T-helper 2 cell treated with Interferon-gamma antibody and Interleukin-4, amounts not matched to agents 5 μg/mL and 100 μg/mL, for 36 hours (primary cell): ENCODE measurements at places on chromosomes 16 and 17.

- no peak overlapping the region for H3K27ac ChIP-seq
- no peak overlapping the region for H3K4me3 ChIP-seq
- H3K27me3 ChIP-seq = no peaks in the 10 kb centered on the region
- no peaks in the 10 kb centered on the region for H3K36me3 ChIP-seq
- DNase-seq = no peak
- H3K4me1 ChIP-seq = no peaks in the 10 kb centered on the region
Observed at GRCh38 chr16:24360936-24361335, 104.8 kb downstream of the CACNG3 start.

GRCh38 chr16:70703041-70703834 is 17.4 kb upstream of the MTSS2 start:
- H3K27me3 ChIP-seq = no peaks in the 10 kb centered on the region
- no peaks in the 10 kb centered on the region for H3K36me3 ChIP-seq
- no peaks in the 10 kb centered on the region for H3K4me1 ChIP-seq
- no peak for DNase-seq

DNA sequence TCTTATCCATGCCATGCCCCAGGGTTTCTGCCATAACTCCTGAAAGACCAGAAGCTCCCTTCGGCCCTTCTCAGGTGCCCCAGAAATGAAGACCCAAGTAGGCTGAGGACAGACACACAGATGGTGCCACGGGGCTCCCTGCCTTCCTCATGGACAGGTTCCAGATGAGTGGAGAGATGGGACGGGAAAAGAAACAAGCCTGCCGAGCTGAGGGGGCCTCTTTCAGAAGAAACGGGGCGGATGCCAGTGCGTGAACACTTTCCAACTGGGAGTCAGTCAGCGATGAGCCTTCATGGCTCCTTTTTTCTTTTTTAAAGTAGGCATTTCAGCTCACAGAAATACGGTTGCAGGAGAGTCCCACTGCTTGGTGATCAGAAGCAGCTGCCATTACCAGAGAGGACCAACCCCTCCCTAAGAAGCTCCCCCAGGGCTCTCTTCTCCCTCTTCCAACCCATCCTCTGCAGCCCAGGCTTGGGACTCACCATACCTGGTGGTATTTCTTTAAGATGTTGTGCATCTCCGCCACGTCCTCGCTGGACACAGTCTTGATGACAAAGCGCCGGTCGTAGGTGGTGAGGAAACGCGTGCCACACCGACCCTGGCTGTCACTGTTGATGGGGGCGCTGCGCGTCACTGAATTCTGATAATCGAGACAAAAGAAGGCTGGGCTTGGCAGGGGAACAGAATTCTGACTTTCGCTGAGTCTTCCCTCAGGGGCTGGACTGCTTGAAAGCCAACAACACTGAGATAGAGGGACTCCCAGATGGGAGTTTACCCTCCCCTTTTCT is 19.2 kb downstream of the PIP4K2B start:
- no peak overlapping the region for H3K4me3 ChIP-seq
- peaks cover 2% of the 10 kb centered on the region for H3K4me1 ChIP-seq
- no peak overlapping the region for H3K27ac ChIP-seq

- H3K4me3 ChIP-seq = no peak overlapping the region
- H3K27ac ChIP-seq = no peak overlapping the region
- no peaks in the 10 kb centered on the region for H3K27me3 ChIP-seq
- H3K36me3 ChIP-seq = peaks cover 28% of the 10 kb centered on the region
- no peak for DNase-seq
- peaks cover 33% of the 10 kb centered on the region for H3K4me1 ChIP-seq
Observed at GRCh38 chr16:16030449-16030848, 81.0 kb downstream of the ABCC1 start.

GRCh38 chr17:42288803-42289610 is 709 bp downstream of the STAT5A start:
- peak overlapping the region; percentile 84 for H3K27ac ChIP-seq
- H3K4me3 ChIP-seq = peak overlapping the region; percentile 93
- peaks cover 30% of the 10 kb centered on the region for H3K36me3 ChIP-seq
- peak; percentile 60 for DNase-seq
- H3K27me3 ChIP-seq = no peaks in the 10 kb centered on the region
- peaks cover 49% of the 10 kb centered on the region for H3K4me1 ChIP-seq

DNA sequence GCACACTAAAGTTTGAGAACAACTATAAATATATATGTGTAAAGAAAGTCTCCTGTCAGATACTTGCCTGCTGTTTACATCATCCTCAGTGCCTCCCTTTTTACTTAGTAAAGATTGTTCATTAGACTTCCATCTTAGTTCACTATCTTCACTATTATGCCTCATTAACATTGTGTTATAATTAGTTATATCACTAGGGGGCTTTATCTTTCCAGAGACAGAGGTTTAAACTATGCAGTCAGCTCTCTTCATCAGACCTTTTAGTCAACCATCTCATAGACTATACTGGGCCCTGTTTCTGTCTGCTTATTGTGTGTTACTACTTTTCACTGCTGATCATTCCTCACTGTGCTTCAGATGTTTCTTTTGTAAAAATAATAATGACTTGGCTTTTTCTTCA is 630.8 kb upstream of the KIF2B start:
- H3K4me1 ChIP-seq = no peaks in the 10 kb centered on the region
- DNase-seq = no peak
- H3K36me3 ChIP-seq = no peaks in the 10 kb centered on the region
- no peaks in the 10 kb centered on the region for H3K27me3 ChIP-seq
- no peak overlapping the region for H3K27ac ChIP-seq
- H3K4me3 ChIP-seq = no peak overlapping the region

GRCh38 chr17:37118366-37119137 is 169.8 kb downstream of the AATF start:
- H3K36me3 ChIP-seq = peaks cover 16% of the 10 kb centered on the region
- DNase-seq = no peak
- no peak overlapping the region for H3K4me3 ChIP-seq
- H3K4me1 ChIP-seq = no peaks in the 10 kb centered on the region
- H3K27me3 ChIP-seq = no peaks in the 10 kb centered on the region

GRCh38 chr17:64244165-64244564 is 18.9 kb downstream of the TEX2 start:
- H3K36me3 ChIP-seq = no peaks in the 10 kb centered on the region

GRCh38 chr16:27284865-27285675 is 16.5 kb upstream of the NSMCE1 start:
- no peak for DNase-seq
- H3K36me3 ChIP-seq = peaks cover 61% of the 10 kb centered on the region
- H3K4me1 ChIP-seq = peaks cover 72% of the 10 kb centered on the region
- no peaks in the 10 kb centered on the region for H3K27me3 ChIP-seq
- H3K27ac ChIP-seq = peak overlapping the region; percentile 74
- H3K4me3 ChIP-seq = peak overlapping the region; percentile 56

GRCh38 chr16:30472328-30472942 is at the start of gene ITGAL:
TSS of gene ITGAL (plus strand) at chr16:30472742. CDS start at chr16:30472838, 96 bp downstream.
- H3K36me3 ChIP-seq = peaks cover 44% of the 10 kb centered on the region
- H3K27ac ChIP-seq = peak within 1 kb of the TSS; percentile 96
- peak; percentile 86 for DNase-seq
- no peaks in the 10 kb centered on the region for H3K27me3 ChIP-seq

DNA sequence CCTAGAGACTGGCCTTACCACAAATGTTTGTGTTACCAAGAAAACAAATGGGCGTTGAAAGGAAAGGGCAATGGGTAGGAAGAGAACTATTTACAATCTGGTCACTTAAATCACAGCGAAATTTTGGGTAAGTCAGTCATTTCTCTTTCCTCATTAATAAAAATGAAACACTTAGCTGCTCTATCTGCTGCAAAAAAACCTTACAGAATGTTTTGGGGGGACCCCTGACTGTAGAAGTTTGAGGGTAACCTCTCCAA is 742 bp upstream of the NUTF2 start:
- peak overlapping the region; percentile 90 for H3K4me3 ChIP-seq
- H3K4me1 ChIP-seq = peaks cover 45% of the 10 kb centered on the region
- DNase-seq = no peak

DNA sequence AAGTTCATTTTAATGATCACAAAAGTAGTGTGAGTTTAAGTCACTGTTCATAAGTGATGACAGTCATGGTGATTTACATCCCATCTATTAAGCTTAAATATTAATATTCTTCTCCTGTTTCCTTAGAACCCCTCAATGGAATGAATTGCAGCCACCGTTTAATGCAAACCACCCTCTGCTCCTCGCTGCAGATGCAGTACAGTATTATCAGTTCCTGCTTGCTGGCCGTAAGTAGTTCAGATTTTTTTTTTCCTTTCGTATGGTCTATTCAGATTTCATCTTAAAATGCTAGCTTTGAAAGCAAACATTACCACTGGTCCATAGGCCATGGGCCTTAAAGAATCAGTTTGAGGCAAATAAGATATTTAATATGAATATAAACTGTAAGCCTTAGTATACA is 359.0 kb upstream of the TBX2 start:
- DNase-seq = no peak
- H3K36me3 ChIP-seq = peaks cover 3% of the 10 kb centered on the region
- H3K4me3 ChIP-seq = no peak overlapping the region

- H3K4me1 ChIP-seq = no peaks in the 10 kb centered on the region
- DNase-seq = no peak
- no peaks in the 10 kb centered on the region for H3K27me3 ChIP-seq
- H3K27ac ChIP-seq = no peak overlapping the region
Observed at GRCh38 chr16:75341564-75342307, 90.3 kb upstream of the BCAR1 start.

- H3K27ac ChIP-seq = peak within 1 kb of the TSS; percentile 88
- H3K27me3 ChIP-seq = no peaks in the 10 kb centered on the region
- no peak for DNase-seq
- H3K4me1 ChIP-seq = peaks cover 64% of the 10 kb centered on the region
- H3K4me3 ChIP-seq = peak within 1 kb of the TSS; percentile 88
- H3K36me3 ChIP-seq = peaks cover 7% of the 10 kb centered on the region
Observed at GRCh38 chr17:68457168-68457538, at the start of gene WIPI1. TSS of gene WIPI1 (minus strand) at chr17:68457496. CDS start at chr17:68457421, 75 bp downstream.

GRCh38 chr17:72404872-72405271 is 284.1 kb downstream of the SOX9 start:
- H3K36me3 ChIP-seq = no peaks in the 10 kb centered on the region
- no peak overlapping the region for H3K4me3 ChIP-seq
- no peak for DNase-seq
- H3K4me1 ChIP-seq = no peaks in the 10 kb centered on the region

DNA sequence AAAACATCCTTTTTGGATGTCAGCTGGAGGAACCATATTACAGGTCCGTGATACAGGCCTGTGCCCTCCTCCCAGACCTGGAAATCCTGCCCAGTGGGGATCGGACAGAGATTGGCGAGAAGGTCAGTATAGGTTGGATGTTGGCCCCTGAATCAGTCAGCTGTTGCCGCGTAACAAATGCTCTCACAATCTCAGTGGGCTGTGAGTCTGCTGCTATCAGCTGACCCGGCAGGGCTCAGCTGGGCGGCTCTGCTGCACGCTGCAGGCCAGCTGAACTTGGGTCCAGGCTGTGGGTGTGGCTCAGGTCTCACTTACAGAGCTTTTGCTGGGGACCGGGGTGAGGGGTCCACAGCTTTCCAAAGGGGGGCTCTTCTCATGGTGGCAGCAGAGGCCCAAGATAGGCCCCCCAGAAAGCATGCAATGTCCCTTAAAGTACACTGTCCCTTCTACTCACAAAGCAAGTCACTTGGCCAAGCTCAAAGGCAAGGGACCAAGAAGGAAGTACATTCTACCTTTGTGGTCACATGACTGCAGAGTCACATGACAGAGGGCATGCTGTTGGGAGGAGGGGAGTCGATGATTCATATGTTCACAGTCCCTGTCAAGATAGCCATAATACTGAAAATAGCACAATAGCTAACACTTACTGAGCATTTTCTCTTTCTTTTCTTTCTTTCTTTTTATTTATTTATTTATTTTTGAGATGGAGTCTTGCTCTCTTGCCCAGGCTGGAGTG is 134.2 kb downstream of the ABCC1 start:
- no peaks in the 10 kb centered on the region for H3K4me1 ChIP-seq
- H3K27me3 ChIP-seq = no peaks in the 10 kb centered on the region
- no peak for DNase-seq
- no peak overlapping the region for H3K27ac ChIP-seq
- H3K36me3 ChIP-seq = peaks cover 82% of the 10 kb centered on the region
- no peak overlapping the region for H3K4me3 ChIP-seq

GRCh38 chr16:85302018-85302847 is 190.0 kb upstream of the CIBAR2 start:
- H3K4me1 ChIP-seq = peaks cover 22% of the 10 kb centered on the region
- DNase-seq = no peak
- H3K4me3 ChIP-seq = peak overlapping the region; percentile 32
- no peak overlapping the region for H3K27ac ChIP-seq
- peaks cover 2% of the 10 kb centered on the region for H3K36me3 ChIP-seq

DNA sequence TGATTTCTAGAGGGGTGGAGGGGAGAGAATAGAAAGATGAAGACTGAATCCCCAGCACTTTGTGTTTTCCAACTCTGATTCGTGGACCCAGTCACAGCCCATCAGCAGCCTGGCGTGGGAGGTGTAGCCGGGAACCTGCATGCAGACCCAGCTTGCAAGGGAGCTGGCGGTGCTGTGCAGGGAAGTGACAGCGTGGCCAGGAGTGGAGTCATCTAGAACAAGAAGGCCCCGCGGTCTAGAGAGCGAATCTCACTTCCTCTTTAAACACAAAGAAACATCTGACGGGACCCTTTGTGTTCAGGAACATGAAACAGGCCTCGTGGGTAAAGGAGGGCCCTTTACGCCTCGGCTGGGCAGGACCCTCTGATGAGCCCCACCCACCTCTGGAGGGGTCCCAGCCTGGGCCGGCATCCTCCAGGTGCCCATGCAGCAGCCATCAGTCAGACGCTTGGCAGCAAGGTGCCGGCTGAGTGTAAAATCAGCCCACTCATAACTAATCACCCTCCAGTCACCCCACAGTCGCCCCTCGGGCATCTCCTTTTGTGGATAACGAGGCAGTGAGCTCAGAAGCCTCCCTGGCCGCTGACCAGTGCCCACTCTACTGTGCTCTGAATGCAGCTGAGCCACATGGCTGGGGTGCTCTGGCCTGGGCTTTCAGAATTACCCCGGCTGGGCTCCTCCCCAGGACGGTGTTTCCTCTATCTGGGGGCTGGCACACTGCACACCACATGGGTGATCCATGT is 4.4 kb downstream of the SNAI3 start:
- peak overlapping the region; percentile 86 for H3K27ac ChIP-seq
- DNase-seq = peak; percentile 67
- H3K4me3 ChIP-seq = peak overlapping the region; percentile 65
- H3K27me3 ChIP-seq = no peaks in the 10 kb centered on the region

DNA sequence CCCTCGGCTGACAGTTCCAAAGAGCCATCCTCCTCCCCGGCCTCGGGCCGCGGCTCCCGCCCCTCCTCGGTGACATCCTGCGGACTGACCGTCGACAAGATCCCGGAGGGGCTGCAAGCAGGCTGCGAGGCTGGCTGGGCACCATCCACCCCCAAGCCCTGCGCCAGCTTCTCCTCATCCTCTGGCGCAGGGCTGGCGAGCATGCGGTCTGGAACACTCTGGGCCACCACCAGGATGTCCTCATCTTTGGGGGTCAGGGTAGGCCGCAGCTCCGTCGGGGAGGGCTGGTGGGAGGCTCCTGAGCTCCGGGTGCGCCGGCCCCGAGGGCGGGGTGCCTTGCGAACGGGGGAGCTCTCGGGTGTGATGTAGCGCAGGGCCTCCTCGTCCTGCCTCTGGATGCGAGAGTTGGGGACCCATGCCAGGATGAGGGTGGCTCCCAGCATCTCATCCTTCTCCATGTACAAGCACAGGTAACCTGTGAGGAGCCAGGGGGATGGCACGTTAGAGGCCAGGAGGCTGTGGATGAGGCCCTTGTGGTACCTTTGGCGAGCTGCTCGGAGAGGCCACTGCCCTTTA is 25.3 kb downstream of the TBC1D16 start:
- no peak for DNase-seq
- no peak overlapping the region for H3K4me3 ChIP-seq
- no peak overlapping the region for H3K27ac ChIP-seq
- no peaks in the 10 kb centered on the region for H3K36me3 ChIP-seq
- H3K27me3 ChIP-seq = no peaks in the 10 kb centered on the region
- peaks cover 5% of the 10 kb centered on the region for H3K4me1 ChIP-seq

GRCh38 chr16:54402270-54402669 is 115.7 kb upstream of the IRX3 start:
- H3K4me1 ChIP-seq = no peaks in the 10 kb centered on the region
- H3K27ac ChIP-seq = no peak overlapping the region
- no peak for DNase-seq
- H3K27me3 ChIP-seq = no peaks in the 10 kb centered on the region
